ENCODE measurements at places on chromosomes 13 and 19.

GRCh38 chr13:24684600-24684998, 4.4 kb downstream of the ATP12A start:
- peak; percentile 55 for DNase-seq

DNA sequence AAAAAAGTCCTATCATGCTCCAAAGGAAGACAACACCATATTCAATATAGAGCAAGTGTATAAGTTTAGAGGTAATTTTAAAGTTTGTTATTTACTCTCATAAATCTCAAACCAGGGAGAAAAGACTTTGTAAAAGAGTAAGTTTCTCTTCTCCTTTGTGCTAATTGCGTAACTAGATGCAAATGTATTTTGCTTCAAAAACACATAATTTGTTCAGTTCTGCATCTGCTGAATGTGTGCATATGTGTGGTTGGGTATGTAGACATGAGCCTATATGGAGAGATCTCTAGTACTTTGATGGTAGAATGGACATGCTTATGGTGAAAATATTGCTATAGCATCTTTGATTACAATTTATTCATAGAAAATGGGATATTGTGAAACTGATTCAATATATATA, 17.8 kb upstream of the MIR17HG start:
- DNase-seq, result no peak

DNA sequence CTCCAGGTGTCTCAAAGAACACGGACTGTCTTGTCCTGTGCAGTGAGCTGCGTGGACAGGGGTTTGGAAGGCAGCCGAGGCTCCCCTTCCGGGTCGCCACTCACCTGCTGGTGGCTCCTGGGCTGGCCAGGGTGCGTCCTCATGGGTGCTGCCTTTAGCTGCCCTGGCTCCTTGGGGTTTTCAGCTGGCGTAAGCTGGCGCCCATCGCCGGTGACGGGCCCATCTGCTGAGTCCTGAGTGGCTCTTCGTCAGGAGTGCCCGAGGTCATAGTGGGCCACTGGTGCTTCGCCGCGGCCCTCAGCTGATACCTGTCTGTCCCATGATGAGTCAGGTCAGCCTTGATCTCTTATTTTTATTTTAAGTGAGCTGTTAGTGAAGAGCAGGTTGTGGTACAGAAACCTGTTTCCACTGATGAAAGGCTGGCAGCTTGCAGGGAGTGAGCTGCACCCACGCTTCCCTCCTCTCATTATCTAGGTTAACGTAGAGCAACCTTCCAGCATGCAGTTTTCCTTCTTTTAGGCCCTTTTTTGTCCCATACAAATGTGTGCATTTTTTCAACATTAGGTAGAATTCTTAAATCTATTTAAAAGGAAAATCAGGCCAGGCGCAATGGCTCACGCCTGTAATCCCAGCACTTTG, 18.4 kb downstream of the EPN1 start:
- DNase-seq, result no peak

DNA sequence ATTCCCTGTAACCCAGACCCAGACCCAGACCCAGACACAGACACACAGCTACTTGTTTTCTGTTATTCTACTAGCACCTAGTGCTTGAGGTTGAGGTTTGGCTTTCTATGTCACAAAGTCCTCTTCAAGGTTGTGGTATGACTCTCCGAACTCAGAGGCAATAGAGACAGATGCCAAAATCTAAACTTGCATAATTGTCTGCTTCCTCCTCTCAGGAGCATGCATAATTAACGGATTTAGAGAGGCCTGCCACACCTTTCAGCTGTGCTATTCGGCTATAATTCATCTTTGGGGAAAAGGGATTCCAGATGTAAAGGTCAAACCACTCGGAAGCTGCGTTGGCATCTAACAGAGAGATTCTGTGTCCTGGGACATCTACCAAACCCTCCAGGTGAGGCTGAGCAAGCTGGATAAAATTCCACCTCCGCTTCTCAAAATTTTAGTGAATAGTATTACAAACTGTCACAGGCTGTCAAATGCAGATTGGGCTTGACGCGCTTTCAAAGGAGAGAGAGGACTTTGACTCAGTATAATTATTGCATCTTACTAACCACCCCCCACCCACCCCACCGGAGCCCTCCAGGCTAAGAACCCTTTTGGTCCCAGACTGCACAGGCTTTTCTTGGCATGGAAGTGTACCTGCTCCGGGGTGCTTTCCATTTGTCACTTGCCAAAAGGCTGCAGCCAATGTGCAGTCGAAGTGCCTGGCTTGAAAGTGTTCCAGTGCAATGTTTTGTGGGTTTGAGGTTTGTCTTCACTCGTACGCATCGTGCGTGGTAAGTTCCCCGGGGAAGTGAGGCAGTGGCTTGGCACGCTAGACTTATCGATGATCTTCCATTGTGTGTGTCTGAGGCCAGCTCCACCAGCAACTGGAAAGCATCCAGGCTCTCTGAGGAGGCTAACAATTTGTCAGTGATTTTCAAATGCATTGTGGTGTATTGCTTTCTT, 194.1 kb downstream of the TDRD3 start:
- DNase-seq, result no peak

DNA sequence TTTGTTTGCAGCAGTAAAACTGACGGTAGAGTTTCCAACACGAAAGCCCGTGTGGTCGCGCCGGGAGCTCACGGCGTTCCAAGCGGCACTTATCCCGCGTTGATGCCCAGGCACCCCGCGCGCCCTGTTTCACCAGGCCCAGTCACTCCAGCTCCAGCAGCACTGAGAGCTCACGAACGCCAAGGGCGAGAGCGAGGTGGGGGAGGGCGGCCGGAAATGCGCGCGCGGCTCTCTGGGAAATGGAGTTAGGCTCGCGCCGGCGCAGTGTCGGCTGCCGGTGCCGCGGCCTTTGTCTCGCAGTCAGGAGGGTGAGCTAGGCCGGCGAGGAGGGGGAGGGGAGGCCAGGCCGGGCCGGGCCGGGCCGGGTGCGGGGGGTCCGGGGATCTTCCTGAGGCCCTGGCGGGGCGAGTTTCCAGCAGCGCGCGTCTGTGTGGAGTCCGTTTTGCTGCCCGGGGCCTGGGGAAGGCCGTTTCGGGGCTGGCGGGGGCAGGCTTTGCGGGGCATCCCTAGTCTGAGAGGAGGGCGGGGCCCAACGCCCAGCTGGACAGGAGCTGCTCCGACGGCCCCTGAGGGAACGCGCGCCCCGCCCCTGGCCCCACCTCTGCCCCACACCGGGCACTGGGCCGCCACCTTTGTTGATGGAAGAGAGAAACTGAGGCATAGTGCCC, at the start of gene ZNF135:
Gene ZNF135, plus strand, starts transcription at position 280 of the 668 bp plus-strand sequence. CDS start 721 bp downstream, outside the sequence.
- peak; percentile 97 for DNase-seq

DNA sequence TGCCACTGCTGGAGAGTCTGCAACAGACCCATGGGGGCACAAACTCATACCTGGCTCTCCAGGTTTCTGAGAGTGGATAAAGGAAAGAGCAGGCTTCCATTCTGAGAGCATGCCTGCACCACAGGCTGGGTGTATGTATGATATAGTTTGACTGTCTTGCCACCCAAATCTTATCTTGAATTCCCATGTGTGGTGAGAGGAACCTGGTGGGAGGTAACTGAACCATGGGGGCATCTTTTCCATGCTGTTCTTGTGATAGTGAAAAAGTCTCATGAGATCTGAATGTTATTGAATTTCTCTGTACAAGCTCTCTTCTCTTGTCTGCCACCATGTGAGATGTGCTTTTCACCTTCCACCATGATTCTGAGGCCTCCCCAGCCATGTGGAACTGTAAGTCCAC, 50.2 kb downstream of the ERICH6B start:
- DNase-seq, result no peak
